ENCODE measurements at places on chromosomes 2 and 18.

DNA sequence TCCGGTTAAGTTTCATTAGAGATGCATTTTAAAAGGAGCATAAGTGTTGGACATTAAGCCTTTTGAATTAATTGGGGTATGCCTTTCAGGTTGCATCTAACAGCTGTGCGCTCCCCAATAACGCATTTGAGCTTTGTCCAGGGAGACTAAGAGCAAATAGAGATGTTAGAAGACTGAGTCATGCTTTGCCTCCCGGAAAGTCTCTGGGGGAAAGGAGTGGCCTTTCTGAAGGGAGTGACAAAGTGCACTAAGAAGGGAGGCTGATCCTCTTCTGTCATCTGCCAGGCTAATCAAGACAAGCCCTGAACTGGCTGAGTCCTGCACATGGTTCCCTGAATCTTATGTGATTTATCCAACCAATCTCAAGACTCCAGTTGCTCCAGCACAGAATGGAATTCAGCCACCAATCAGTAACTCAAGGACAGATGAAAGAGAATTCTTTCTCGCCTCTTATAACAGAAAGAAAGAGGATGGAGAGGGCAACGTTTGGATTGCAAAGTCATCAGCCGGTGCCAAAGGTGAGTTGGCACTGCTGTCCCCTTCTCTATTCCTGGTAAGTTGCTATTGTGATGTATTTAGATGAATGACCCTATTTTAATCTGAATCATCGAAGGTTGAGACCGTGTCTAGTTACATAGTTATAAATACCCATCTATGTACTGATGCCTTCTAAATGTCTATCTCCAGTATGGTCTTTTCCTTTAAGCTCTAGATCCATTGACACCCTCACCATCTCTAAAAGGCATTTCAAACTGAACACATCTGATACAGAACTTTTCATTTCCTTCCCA is 12.1 kb downstream of the TTL start:
- DNase-seq: no peak

DNA sequence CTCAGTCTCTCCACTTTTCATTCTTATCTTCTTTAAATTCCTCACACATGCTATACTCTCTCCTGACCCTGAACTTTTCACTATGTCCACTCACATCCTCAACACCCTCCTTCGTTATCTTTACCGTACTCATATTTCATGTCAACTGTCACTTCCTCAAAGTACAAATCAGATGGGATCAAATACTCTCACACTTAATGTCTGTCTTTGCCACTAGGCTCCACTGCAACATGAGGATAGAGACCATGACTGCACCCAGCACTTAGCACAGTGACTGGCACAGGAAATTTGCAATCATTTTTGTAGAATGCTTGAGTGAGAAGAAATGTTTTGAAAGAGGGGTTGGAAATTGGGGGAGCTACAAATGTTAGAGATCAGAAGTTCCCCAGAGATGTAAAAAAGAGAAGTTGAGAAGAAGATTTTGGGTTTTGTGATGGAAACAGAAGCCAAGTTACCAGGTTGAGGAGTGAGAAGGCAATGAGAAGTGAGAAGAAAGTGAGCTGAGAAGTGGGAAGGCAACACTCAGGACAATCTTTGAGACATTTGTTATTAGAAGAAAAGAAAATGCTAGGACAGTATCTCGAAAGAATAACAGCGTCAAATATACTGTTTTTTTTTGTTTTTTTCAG is 87.0 kb downstream of the CCDC141 start:
- no peak for DNase-seq

DNA sequence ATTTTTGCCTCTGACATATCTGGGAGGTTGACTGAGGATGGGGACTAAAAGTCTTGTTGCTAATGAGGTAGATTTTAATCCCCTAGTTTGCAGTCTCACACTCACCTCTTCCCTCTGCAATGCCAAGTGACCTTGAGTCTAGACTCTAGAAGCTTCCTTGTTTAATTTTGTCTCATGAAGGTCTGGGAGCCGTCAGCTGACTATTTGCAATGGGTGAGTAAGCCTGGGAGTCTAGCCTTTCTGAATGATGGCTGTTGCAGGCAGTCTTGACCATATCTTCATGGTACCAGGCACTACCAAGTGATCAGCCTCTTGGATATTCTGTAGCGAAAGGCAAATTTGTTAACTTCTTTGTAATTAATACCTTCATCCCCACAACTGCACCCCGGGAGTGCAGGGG is 61.2 kb downstream of the ARHGAP15 start:
- no peak for DNase-seq

- DNase-seq: no peak
Observed at GRCh38 chr2:20942646-20943125, 101.2 kb downstream of the APOB start.

DNA sequence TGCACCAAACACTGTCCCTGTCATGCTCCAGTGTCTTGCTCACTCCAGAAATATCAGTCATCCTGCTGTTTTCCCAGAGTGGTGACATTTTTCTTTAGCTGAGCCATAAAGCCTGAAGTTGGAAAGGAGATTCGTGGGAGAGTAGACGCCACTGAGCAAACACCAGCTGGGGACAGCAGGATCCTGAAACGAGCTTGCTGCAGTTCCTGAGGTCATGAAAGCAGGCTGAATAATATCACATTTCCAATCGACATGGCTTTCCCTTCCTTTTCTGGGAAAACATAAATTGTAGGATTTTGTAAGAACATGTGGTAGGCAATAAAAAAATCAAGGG is 276.4 kb downstream of the CDCA7 start:
- DNase-seq: no peak

- no peak for DNase-seq
Observed at GRCh38 chr2:18439716-18440115, 120.7 kb downstream of the RDH14 start.

GRCh38 chr2:133651861-133652260 is 83.6 kb upstream of the NCKAP5 start:
- no peak for DNase-seq

- DNase-seq: no peak
Observed at GRCh38 chr2:99190548-99190947, 9.6 kb downstream of the MRPL30 start.

GRCh38 chr2:239720361-239721360 is 304.5 kb downstream of the NDUFA10 start:
- DNase-seq: no peak

- DNase-seq: no peak
Observed at GRCh38 chr2:196263181-196263747, 91.9 kb upstream of the STK17B start.

DNA sequence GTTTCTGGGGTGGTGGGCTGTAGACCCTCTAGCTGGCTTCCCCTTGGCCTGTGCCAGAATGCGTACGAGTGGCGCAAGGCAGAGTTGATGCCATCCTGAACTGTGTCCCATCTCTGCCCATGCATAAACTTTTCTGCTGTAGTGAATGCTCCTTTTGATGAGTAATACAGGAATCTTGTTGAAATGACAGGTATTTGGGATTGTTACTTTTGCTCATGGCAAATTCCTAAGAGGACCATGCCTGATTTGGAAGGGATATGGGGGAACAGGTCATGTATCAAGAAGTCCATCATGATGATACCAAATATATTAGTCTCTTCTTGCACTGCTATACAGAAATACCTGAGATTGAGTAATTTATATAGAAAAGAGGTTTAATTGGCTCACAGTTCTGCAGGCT is 648.0 kb downstream of the SLC4A3 start:
- no peak for DNase-seq

DNA sequence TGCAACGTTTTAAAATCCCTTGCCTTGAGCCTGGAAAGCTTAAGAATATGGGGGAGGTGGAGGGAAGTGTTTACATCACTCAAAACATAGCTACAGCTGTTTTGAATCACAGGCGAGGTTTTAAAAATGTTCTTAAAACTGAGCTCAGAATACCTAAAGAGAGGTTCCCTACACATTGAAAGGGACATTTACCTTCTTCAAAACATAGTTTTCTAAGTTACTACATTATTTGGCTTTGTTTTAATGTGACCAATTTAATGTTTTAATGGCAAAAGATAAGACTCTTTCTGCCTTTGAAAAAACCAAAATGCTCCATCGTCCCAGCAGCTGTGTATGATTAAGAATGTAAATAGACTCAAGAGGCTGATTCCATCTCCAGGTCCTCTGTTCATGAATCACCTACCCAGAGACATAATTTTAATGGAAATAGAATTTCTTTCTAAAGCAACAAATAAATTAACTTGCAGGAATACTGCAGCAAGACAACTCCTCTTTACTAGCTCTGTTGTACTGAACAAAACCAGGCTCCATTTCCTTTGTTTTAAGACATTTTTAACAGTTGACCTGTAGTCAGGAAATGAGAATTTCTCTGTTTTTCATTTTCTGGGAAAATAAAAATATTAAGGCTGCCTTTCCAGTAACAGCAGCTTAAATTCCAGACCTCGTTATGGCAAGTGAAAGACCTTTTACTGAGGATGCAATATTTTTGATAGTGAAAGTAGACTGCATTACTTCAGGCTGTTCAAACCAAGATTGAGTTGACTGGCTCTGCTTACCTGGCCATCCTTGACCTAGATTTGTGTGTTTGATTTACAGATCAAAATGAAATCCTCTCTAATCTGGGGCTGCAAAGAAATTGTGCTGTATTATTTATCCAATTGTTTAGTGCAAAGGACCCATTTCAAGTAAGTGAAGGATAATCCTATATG is 33.7 kb upstream of the WDR75 start:
- peak; percentile 47 for DNase-seq

DNA sequence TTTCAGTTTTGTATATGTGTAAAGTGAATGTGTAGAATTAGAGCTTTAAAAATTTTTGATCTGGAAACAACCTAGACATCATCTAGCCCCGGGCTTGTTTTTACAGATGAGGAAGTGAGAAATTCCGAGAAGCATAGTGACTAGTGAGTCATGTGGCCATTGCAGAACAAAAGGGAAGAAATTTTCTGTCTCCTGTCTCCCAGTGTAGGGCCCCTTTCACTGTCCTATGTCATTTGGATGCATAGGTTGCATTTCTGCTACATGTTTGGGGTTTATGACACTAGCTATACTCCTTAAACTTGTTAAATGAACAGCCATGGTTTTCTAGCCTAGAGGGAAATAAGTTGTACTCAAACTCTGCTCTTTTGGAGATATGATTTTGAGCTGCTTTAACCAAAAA is 84.6 kb downstream of the PLCL1 start:
- DNase-seq: no peak

DNA sequence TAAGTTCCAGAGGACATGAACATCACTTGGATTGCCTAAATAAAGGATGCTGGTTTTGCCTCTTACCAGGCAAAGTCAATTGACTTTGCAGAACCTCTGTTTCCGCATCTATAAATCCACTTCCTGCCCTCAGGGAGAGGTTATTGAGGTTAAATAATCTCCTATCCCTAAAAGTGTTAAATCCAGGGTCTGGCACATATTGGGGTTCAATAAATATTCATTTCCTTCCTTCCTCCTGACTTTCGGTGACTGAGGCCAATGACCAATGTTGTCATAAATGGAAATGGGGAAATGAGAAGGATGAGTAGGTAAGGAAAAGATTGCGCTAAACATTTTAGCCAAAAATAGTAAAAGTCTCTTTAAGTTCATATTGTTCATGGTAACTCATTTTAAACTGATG is 16.0 kb downstream of the BCL2 start:
- no peak for DNase-seq

- DNase-seq: no peak
Observed at GRCh38 chr2:69957965-69958364, 3.5 kb downstream of the ASPRV1 start.

- no peak for DNase-seq
Observed at GRCh38 chr2:8498994-8499393, 182.9 kb upstream of the ID2 start.

DNA sequence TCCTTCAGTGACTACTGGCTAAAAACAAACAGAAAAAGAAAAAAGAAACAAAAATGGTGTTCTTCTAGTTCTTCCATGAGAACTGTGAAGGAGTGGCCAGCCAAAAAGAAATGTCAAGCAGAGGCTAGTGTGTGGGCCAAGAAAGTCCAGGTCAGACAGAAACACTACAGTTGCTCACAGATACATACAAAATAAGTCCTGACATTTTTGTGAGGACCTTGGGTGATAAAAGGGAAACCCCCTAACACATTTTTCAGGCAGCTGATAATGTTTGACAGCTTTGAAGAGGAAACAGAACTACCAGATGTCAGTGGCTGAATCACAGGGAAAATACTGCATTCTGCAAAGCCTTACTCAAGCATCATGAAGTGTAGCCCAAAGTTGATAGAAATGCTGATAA is 28.1 kb downstream of the ARHGAP25 start:
- DNase-seq: no peak

DNA sequence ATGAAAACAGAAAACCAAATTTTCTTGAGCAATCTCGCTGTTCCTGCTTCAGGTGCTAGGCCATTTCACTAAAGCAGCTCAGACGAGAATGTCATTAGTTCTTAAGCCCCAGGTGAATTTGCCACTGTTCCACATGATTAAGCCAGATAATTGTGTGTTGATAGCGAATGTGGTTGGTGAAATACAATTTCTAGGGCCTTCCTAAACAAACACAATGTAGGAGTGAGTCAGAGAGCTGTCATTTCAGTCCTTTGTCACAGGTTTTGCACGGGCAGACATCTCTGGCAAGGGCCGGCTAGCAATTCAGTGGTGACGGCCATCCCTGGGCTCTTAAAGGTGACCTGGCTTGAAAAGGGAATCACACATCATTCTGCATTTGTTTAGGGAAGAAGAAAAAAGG is 170.7 kb downstream of the TMEM182 start:
- no peak for DNase-seq

GRCh38 chr2:98140210-98140609 is 53.2 kb downstream of the VWA3B start:
- no peak for DNase-seq

Measured in AG09319 (cell line).